Activated CD4-positive, alpha-beta T cell treated with anti-CD3 and anti-CD28 coated beads for 36 hours (primary cell): ENCODE measurements at places on chromosomes 11 and 22. TPM values are rescaled to one million over a fixed set of nuclear protein-coding genes. Genes with fewer than 3 reads are reported as not detected.

Gene PIM3
- total RNA-seq = 127 TPM

DNA sequence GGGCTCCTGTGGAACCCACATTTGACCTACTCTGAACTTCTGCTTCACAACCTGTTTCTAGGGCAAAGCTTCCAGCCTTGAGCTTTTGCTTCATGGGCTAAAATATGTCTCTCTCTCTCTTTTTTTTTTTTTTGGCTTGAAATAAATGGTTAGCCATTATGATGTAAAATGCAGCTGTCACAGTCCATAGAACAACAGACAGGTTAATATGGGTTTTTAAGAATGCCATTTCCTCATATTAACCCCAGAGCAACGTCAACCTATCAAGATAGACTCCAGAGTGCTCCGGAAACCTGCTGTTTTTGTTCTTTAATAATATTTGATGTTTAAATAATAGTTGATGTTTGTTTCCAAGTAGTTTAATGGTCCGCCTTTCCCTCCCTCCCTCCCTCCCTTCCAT is 285.6 kb downstream of the TENM4 start:
- no peak for DNase-seq

Gene ALDH3B2
- not detected for total RNA-seq

DNA sequence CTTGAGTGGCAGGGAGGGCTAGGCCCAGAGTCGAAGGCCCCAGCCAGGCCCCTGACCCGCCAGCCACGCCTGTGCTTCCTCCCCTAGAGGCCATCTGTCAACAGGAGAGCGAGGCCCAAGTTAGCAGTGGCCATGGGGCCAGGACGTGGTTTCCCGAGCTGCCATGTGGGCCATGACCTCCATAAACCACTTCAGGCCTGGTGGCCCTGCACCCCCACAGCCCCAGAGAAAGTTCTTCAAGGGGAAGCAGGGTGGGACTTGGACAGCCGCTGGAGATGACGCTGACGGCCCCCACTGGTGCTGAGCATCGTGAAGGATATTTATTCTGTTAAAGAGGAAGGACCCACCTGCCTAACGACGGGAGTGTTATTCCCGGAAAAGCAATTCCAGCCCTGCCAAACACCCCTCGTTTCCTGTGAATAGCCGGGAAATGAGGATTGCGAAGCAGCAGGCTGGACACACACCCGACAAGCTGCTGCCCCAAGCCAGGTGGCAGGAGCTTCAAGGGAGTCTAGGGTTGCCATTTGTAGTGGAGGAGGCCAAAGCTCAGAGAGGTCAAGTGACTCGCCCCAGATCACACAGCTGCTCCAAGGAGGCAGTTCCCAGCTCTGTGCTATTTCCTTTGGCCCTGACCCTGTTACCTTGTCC is 12.8 kb downstream of the PRR5 start:
- DNase-seq = no peak

Gene CARNS1
- 1.5 TPM for total RNA-seq
